ENCODE measurements at places on chromosomes 2 and 18.

GRCh38 chr2:134657650-134658250 is 61.0 kb downstream of the TMEM163 start:
- H3K27ac ChIP-seq, result no peak overlapping the region
- H3K4me1 ChIP-seq, result peaks cover 23% of the 10 kb centered on the region
- H3K27me3 ChIP-seq, result no peaks in the 10 kb centered on the region
- H3K36me3 ChIP-seq, result no peaks in the 10 kb centered on the region

DNA sequence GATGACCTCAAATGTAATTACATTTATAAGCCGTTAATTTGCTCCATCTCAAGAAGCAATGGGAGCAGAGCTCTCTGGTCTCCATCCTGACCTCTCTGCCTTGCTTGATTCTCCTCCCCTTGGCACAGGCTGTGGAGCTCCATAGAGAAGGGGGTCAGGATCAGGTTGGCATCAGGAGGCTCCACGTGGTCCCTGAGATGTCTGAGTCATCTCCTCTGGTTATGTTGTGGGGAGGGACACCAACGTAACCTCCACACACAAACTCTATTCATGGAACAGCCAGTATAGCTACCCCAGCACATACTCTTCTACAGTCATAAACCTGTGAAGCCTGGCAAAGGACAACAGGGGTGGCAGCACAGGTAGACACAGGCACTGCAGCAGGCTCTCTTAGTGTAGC is 29.0 kb downstream of the TRABD2A start:
- no peaks in the 10 kb centered on the region for H3K36me3 ChIP-seq
- peaks cover 23% of the 10 kb centered on the region for H3K4me1 ChIP-seq
- H3K4me3 ChIP-seq, result no peak overlapping the region
- no peaks in the 10 kb centered on the region for H3K27me3 ChIP-seq
- no peak overlapping the region for H3K27ac ChIP-seq

DNA sequence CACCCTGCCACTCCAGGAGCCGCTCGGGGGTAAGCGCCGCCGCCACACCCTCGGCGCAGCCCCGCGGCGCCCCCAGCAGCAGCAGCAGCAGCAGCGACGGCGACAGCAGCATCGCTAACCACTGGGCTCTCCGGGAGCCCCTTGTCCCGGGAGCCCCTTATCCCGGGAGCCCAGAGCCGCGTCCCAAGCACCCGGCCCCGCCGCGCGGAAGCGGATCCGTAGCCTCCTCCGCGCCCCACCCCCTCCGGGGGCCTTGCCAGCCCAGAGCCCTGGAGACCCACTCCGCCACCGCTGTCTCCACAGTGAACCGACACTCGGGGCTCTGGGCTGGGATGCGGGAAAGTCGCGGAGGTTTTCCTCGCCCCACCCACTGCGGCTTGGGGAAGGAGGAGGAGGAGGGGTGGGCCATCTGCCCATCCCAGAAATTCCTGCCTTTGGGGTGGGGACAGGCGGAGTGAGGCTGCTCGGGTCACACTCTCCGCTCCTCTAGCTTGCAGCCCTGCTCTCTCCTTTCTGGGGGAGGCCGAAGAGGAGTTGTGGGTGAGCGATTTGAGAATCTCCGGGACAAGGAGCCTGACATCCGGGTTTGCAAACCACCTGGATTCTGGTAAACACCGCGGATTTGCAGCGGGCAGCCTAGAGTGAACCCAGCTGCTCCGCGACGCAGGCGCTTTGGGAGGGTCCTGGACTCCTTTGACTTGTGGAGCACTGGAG is at the start of gene PLA2R1:
Gene PLA2R1 (minus strand): TSS at position 324 of the 714 bp plus-strand sequence. CDS start 212 bp downstream, at position 112.
- H3K4me1 ChIP-seq, result peaks cover 11% of the 10 kb centered on the region
- H3K27me3 ChIP-seq, result peaks cover 2% of the 10 kb centered on the region
- H3K36me3 ChIP-seq, result no peaks in the 10 kb centered on the region
- DNase-seq, result peak; percentile 25

DNA sequence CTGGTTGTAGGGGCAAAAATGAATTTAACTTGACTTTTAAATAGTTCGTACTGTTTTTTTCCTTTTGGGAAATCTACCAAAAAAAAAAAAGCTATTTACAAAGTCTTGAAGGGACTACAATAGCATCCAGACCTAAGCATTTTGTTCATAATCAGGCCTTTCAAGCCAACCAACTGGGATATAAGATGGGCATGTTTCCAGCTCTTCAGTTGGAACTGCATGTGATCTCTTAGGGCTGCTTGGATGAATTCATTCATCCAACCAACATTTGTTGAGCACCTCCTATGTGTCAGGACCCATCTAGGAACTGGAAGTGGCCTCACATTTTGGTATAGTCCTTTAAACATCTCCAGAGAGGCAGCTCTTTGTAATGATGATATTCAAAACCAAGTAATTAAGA is 98.6 kb downstream of the AAK1 start:
- no peak overlapping the region for H3K27ac ChIP-seq
- DNase-seq, result no peak
- peaks cover 32% of the 10 kb centered on the region for H3K36me3 ChIP-seq
- no peak overlapping the region for H3K4me3 ChIP-seq
- no peaks in the 10 kb centered on the region for H3K4me1 ChIP-seq

DNA sequence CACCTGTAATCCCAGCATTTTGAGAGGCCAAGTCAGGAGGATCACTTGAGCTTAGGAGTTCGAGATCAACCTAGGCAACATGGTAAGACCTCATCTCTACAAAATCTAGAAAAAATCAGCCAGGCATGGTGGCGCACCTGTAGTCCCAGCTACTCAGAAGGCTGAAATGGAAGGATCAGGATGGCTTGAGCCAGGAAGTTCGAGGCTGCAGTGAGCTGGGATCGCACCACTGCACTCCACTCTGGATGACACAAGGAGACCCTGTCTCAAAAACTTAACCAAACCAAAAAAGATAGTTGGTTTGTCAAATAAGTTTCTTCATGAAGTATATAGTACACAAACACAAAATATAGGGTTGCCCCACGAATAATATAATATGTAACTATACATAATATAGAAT is 197.6 kb downstream of the DPP4 start:
- H3K27ac ChIP-seq, result no peak overlapping the region
- DNase-seq, result no peak
- H3K27me3 ChIP-seq, result no peaks in the 10 kb centered on the region
- H3K4me3 ChIP-seq, result no peak overlapping the region

- no peak for DNase-seq
- H3K36me3 ChIP-seq, result peaks cover 67% of the 10 kb centered on the region
- no peaks in the 10 kb centered on the region for H3K27me3 ChIP-seq
- no peak overlapping the region for H3K4me3 ChIP-seq
Observed at GRCh38 chr2:128008074-128008672, 19.7 kb downstream of the SAP130 start.

Measured in thymus (tissue), 14 donors.